HepG2 (cell line): ENCODE measurements at places on chromosomes 5 and 9.
A peak's percentile ranks its signal among the peaks of the same experiment; 100 is the strongest.

GRCh38 chr9:71937070-71937625 is 25.7 kb downstream of the C9orf85 start:
- no peak for DNase-seq

DNA sequence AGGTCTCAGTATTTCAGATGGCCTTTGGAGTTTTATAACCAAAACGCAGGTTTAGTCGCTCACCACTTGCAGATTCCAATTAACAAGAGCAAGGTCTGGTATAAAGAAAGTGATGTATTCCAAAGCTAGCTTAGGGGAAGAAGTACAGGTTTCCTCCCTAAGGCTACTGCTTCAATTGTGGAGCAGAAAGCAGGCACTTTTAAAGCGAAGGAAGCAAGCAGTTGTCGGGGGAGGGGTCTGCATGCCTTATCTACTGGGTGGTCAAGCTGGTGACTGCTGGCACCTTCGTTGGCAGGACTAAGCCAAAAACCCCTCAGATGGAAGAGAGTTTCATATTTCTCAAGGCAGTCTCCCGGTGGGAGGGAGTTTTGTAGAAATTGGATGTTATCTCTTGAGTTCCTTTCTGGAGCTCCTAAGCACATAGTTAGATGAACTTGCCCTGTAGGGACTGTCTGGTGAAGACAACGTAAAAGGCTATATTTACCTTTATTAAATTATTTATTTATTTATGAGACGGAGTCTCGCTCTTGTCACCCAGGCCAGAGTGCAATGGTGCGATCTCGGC is 1.6 kb upstream of the TMEM245 start:
- no peak for DNase-seq

- DNase-seq = no peak
These were observed 6.8 kb upstream of the SPTLC1 start for GRCh38 chr9:92122061-92122460.

DNA sequence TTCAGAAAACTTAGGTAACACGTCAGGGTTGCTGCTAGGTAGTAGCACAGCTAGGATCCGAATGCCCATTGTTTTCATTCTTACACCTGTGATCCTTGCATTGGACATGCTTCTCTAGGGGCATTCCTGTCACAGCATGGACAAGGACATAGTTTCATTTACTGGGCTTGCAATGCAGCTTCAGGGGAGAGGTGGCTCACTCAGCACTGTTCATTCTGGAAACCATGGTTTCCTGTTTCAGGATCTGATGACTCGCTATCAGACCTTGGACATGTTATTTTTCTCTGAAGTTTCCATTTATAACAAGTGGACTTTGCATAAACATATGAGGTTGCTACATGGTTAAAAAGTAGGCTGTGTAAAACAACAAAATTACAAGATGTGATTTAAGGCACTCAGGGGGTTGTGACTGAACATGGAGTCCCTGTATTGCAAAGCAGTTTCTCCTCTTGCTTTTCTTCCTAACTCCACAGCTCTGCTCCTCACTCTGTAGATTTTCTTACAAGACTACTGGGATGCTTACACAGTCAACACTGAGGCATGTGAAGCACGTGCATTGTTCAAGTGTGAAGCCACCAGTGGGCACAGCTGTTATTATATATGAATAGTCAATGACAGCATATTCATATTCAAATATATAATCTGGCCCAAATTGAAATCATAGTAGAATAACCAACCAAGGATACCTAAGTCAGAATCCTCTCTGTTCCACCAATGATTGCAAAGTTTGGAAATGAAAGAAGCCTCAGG is 66.1 kb upstream of the STK32A start:
- peak; percentile 77 for DNase-seq

GRCh38 chr9:21585756-21586752 is 103.9 kb upstream of the IFNE start:
- DNase-seq = no peak

GRCh38 chr9:33791117-33791516 is 4.2 kb upstream of the PRSS3 start:
- no peak for DNase-seq

GRCh38 chr5:1494780-1495524 is 28.8 kb downstream of the LPCAT1 start:
- no peak for DNase-seq

DNA sequence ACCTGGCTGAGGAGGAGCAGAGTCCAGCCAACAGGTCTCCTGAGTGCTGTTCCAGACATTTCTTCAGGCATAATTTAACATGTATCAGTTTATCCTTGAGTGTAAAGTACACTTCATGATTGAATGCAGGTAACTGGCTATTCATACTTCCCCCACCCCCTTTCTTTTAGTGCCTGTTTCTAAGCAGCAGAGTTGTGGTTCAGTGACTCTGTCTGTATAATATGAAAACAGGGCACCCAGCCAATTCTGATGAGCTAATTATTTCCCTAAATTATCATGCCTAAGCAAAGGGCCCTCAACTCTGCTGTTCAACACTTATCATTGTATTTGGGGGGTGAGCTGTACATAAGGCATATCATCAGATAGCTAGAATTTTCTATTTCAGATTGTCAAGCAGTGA is 51.9 kb upstream of the ZSWIM6 start:
- DNase-seq = no peak
